HFFc6 (cell line): ENCODE measurements at places on chromosomes 4 and X. TPM values are rescaled to one million over a fixed set of nuclear protein-coding genes. Genes with fewer than 3 reads are reported as not detected.

Gene CLNK
- not detected in 3 replicates for total RNA-seq

Gene SPARCL1
- not detected in 3 replicates for total RNA-seq

Gene PABPC1L2B
- total RNA-seq = not detected in 3 replicates

Gene CTAG1A
- total RNA-seq = not detected in 3 replicates

Gene HTN1
- total RNA-seq = not detected in 3 replicates

Gene GALNT7
- 9.7 to 24.3 TPM (median 14.0 TPM) in 3 replicates for total RNA-seq

Gene PF4V1
- total RNA-seq = not detected in 3 replicates

Gene PRR32
- total RNA-seq = not detected in 3 replicates

Gene FAM53A
- 2.9 to 3.4 TPM (median 3.2 TPM) in 3 replicates for total RNA-seq

Gene NUP54
- total RNA-seq = 26.2 to 37.2 TPM (median 26.3 TPM) in 3 replicates

Gene NUDT10
- total RNA-seq = 0.19 TPM in 1 of 3 replicates, not detected in the others

Gene CXCL3
- 0.27 to 2.0 TPM (median 0.53 TPM) in 3 replicates for total RNA-seq

Gene SPOCK3
- total RNA-seq = not detected in 2 replicates

Gene SMIM43
- total RNA-seq = 0.39 to 2.0 TPM (median 0.76 TPM) in 3 replicates

Gene BDH2
- 37.5 to 39.4 TPM (median 37.8 TPM) in 3 replicates for total RNA-seq

Gene IL13RA2
- total RNA-seq = 6.3 to 10.2 TPM (median 6.6 TPM) in 3 replicates
